NCI-H1417 (cell line): ENCODE measurements at places on chromosomes 4 and X.

DNA sequence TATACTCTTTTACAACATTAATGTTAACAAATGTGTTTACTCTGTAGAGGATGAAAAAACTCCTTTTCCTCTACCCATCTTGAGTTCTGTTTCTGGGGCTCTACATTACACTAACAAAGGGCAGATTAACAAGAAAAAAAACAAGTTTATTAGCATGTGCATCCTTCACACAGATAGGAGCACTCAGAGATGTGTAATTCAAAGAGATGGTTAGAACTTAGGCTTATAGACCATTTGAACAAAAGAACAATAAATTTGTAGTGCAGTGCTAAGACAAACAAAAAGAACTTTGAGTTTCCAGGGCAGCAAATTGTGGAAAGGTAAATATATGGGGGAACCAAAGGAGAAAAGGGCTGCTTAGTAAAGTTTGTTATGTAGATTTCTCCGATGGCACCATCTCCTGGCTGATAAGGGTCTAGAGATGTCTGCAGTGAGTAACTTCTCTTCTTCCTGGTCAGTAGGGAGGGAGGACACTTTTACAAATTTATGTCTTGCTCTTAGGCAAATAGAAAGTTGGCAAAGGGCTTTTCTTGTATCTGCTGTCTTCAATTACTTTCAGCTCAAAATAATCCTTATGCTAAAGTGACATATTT lies 1249.9 kb upstream of the TENM3 start:
- DNase-seq: peak; percentile 6

DNA sequence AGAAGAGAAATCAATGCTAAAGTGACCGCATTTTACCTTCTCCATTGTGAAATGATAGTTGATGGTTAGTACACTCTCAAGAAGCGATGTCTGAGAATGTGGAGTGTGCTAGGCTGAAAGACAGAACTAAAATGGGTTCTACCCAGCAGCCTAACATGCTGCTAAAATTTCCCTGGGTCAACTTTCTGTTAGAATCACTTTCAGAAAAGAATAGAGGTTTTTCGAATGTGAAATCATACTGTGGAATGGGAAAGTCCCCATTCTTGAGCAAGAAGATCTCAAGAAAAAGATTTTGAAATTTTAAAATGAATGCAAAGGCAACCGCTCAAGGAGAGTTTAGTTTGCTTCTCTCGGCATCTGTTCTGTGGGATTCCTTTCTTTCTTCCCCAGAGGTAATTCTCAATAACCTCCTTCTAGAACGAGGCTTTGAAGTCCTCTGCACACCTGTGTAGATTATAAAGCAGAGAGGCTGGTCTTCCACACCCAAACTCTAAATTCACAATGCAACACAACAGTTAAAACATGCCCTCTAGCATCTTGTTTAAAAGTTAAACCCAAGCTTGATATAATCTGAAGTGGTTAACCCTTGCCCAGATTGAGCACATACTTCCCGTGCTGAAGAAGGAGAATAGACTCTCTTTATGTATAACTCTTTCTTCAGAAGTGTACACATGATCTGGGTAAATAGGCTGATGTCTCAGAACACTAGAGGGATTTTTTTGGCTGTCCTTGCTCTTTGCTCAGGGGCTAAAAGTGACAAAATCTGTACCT lies 208.7 kb upstream of the KLF3 start:
- DNase-seq: no peak

DNA sequence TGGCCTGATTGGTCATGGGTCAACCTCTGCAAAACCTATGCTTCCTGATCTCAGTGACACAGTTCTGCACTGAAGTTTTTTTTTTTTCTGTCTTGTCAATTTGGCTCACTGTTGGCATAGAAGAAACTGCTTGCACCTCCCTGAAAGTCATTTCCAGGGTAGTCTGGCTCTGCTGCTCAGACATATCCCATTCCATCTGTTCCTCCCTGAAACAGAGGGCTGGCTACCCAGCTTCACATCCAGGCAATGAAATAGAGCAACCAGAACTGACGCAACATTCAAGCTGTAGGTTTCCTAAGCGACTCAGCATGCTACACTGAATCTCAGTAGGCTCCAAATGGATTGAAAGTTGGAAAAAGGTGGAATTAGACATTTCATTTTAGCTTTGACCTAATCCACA lies 176.8 kb upstream of the MBNL3 start:
- no peak for DNase-seq

DNA sequence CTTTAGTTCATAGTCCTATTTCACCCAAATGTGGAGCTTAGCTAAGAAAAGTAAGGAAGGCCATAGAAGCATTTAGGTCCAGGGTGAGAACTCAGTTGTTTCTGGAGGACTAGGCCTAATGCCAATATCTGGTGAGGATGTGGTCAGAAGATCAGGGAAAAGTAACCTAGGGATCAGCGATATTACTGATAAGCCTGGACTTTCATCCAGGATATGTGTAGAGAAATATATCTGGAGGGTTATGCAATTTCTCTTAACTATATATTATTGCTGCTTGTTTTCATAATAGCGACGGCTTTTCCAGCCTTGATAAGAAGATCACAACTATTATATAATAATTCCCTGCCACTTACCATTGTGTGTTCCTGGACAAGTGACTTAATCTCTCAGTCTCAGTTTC lies 81.1 kb downstream of the FRAS1 start:
- DNase-seq: no peak

GRCh38 chr4:136690360-136690759 lies 841.9 kb downstream of the PCDH18 start:
- DNase-seq: no peak

GRCh38 chrX:12950851-12951594 lies 23.9 kb upstream of the TMSB4X start:
- no peak for DNase-seq
